ENCODE measurements at places on chromosomes 12 and 14.

DNA sequence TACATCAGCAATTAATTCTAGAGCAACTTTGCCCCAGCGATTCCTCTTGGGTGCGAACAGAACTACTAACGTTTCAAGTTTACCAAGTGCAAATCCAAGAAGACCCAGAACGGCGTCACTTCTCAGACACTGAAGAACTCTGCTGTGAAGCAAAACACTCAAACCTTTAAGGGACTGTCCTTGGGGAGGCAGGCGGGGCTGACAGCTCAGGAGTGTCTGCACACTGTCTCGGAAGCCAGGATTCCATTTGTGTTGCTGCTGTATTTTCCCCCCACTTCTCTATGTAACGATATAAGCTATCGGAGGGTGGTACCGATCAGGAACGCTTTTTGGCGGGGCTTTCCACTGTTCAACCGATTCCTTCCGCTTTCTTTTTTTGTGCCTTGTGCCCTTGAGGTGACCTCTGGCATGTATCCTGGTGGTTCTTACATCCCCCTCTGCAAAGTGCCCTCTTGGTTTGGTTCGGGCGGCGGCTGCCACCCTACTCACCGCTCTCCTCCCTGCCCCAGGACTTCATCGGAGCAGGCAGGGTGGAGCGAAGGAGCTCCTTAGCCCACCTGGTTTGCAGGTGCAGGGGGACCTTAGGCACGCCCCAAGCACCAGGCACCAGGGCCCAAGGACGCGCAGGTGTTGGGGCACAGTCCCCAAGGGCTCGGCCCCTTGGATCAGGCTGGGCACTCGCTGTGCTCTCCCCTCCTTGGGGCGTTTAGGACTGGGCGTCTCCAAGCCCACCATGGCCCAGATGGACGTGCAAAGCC, 19.2 kb upstream of the MLXIP start:
- no peak for DNase-seq

- DNase-seq = peak; percentile 66
Observed at GRCh38 chr12:124771462-124772288, 92.0 kb downstream of the SCARB1 start.

- no peak for DNase-seq
Observed at GRCh38 chr12:75317784-75318183, 12.3 kb downstream of the CAPS2 start.

GRCh38 chr12:86530996-86531655, 274.9 kb upstream of the MGAT4C start:
- no peak for DNase-seq

- peak; percentile 23 for DNase-seq
Observed at GRCh38 chr12:14239935-14240872, 125.3 kb upstream of the ATF7IP start.

DNA sequence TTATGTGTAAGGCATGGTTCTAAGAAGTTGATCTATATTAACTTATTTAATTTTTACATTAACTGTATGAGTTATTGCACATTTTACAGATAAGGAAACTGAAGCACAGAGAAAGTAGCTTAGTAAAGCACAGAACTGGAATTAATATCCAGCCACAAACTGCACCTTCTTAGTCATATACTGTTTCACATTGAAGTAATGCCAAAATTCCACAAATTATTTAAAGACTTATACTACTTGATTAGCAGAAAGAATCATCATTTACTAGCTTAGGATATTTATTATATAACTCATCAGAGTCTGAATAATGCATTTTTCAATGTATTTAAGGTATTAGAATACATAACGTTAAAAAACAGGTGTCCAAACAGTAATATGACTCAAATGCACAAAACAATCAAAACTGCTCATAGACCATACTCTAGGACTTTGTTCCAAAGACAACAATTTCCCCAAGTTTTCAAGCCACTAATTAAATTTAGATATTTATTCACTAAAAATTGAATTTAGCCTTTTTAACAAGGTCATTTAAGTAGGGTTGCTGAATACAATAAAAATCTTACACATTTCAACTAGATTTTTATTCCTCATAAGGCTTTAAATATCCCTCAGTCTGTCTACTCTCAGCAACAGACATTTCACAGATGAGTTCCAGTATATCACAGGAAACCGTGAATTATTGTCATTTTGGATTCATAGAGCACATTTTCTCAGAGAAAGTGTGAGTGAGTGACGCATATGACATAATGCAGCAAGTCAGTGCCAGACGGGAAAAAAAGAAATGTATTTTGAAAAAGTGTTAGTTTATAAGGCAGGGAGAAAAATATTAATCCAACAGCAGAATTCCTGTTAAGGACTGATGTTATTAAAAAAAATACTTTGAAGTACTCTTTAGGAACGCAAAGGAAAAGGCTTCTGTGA, 782.5 kb downstream of the TMTC2 start:
- peak; percentile 30 for DNase-seq

- no peak for DNase-seq
Observed at GRCh38 chr14:31544816-31545215, 16.4 kb upstream of the NUBPL start.

DNA sequence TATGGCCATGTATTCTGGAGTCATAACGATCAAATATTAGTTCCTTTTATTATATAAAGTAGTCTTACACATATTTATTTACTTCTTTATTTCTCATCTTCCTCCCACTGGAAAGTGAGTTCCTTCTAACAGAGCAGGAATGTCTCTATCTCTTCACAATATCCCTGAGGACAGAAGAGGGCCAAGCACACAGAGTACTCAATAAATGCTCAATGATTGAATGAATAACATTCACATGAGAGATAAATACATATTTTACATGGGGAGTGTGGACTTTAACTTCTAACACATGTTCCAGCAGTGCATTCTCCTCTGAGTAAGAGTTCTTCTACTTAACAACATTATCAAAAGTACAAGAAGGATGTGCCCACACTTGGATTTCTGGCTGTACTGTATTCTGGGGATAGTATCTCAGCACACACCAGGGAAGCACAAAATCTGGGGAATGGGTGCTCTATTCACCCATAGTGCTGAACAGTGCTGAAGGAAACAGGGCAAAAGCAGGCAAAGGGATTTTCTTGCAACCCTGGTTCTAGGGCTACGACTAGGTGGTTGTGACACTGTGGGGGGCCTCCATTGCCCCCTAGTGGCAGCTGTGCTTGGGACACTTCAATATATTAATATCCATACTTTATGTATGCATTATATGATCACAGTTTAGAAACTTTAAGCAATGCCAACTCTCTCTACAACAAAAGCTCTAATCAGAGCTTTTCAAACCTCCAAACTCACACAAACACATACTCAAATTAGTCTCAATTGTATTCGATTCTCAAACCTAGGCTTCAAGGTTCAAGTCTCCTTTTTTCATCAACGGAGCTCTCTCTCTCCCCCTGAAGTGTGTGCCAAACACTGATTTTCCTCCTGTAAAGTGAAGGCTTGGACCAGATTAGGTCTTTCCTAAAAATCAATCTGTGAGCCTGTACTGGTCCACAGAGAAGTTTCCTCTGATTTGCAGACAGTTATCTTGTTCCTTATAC, 115.5 kb downstream of the SLC2A13 start:
- peak; percentile 39 for DNase-seq

DNA sequence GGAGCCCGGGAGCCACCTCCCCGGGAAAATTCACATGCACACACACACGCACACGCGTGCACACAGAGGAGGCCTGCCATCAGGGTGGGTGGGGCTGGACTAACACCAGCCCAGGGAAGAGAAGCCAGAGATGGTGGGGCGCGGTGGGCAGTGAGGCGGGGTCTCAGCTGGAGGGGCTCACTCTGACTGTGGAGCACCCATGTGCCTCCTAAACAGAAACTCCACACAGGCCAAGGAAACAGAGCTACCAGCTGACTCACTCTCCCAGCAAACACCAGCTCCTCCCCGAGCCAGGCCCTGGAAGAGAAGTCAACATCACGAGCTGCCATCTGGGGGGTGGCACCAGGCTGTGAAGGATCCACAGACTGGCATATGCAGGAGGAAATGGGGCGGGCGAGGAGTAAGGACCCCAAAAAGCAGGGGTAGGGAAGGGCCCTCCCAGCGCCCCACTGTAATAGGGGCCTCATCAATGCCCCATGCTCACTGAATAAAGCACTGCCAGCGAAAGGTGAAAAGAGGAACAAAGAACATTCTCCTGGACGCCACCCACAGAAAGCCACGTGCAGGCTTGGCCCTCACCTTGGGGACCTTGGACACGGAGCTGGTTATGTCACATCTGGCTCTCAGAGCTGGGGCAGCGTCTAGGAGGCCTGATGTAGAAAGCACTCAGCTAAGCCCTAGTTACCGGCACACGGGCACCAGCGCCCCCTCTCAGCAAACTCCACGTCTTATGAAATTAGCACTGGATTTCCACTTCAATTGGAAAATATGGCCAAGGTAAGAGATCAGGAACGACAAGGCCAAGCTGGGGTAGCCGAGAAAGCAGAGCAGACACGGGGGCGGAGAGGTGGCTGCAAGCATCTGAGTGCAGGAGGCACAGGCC, 8.4 kb upstream of the INF2 start:
- DNase-seq = peak; percentile 79

- no peak for DNase-seq
Observed at GRCh38 chr14:101195309-101195901, 291.9 kb upstream of the RTL1 start.

DNA sequence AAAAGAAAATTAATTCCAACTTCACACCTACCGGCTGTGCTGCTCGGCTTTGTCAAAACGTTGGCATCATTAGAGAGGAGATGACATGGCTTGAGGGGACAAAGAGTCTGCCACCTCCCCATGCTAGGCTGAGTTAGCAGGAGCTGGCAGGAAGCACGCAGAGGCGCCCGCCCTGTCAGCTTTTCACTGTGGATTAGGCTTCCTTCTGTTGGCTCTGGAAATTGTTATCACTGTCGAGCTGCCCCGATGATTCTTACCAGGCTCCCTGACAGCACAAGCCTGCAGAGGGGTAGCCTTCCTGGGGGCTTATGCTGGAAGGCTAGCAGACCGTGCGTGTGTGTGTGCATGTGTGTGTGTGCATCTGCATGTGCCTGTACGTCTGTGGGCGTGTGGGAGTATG, 490.9 kb upstream of the TBX3 start:
- DNase-seq = no peak

DNA sequence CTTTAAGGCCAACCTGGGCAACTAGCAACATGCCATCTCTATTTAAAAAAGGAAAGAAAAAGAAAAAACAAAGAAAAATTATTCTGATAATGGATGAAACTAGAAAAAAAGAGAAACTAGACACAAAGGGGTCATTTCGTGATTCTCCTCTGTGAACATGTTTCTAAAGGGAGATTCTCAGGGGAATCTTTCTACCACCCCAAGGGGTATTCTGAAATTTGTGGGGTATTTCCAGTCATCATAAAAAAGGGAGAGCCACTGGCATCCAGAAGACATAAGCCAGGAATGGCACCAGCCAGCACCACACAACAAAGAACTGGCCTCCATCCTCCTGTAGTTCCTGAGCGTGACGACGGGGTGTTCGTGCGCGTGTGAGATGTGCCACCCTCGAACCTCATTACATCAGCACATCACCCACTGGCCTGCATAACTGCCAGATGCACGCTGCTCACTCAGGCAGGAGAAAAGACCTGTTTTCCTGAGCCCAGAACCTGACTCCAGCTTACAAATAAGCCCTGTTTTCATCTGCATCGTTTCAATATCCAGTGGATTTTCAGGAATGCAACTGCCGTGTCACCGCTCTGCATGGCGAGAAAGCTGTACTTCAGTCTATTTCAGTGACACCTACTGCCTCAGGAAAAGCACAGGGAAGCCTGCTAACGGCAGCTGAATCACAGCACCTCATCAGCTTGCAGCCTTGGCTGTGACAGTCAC, 23.9 kb downstream of the STX2 start:
- no peak for DNase-seq

DNA sequence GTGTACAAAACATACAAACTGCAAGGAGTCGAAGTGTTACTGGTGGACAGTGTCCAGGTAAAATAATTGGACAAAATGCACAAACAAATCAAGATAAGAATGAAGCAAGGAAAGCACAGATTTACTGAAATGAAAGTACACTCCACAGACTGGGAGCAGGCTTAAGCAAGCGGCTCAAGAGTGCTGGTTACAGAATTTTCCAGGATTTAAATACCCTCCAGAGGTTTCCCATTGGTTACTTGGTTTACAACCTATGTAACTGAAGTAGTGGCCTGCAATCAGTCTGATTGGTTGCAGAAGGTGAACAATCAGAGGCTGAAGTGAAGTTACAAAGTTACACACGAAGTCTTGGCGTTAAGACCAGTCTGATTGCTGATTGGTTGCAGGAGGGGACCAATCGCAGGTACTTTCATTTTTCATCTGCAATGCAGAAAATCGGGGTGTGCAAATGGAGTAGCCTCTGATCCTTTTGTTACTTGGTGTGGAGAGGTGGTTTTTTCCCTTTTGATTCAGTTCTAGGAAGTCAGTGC, 11.6 kb upstream of the SCN8A start:
- no peak for DNase-seq

- DNase-seq = peak; percentile 19
Observed at GRCh38 chr12:92030618-92031017, 115.0 kb downstream of the BTG1 start.

GRCh38 chr12:132131952-132132351, 12.2 kb downstream of the DDX51 start:
- no peak for DNase-seq

GRCh38 chr14:61444215-61444768, 122.9 kb downstream of the PRKCH start:
- no peak for DNase-seq

DNA sequence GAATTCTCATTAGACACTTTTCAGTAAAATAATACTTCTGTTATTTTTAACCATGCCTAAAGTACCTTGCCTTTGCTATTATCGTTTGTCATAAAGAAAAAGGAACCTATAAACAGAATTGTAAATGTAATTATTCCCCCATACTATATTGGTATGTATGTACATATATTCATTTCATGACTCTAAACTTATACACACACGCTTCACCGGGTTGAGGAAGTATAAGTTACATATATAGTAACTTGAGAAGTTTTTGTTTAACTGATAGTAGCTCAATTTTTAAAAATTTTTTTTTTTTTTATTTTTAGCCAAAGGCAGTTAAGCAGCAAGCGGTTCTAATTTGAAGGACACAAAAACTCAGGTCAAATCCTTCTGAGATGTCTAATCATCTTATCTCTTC, 107.6 kb downstream of the PLEKHG7 start:
- DNase-seq = no peak

DNA sequence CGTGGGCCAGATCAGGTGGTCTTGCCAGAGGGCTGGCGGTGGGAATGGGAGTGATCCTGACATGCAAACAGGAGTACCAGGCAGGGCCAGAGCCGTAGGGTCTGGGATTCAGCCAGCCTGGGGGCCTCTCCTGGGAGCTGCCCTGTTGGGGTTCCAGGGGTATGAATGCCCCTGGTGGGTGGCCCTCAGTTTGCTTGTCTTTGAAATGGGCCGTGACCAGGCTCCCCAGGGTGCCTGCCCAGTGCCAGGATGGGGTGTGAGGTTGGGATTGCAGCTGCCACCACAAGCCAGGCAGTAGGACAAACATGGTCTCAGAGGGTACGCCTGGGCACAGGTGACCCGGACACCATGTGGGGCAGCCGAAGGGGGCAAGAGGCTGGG, 168.8 kb downstream of the KIF26A start:
- DNase-seq = no peak

All from fibroblast of skin of right biceps (primary cell).